Natural killer cell treated with Interleukin-12 subunit alpha and Interleukin-12 subunit beta and Interleukin-15 and Interleukin-18, amount 100 ng/mL, for 72 hours (primary cell): ENCODE measurements at places on chromosomes 7 and 10. TPM values are rescaled to one million over a fixed set of nuclear protein-coding genes. Genes with fewer than 3 reads are reported as not detected.

DNA sequence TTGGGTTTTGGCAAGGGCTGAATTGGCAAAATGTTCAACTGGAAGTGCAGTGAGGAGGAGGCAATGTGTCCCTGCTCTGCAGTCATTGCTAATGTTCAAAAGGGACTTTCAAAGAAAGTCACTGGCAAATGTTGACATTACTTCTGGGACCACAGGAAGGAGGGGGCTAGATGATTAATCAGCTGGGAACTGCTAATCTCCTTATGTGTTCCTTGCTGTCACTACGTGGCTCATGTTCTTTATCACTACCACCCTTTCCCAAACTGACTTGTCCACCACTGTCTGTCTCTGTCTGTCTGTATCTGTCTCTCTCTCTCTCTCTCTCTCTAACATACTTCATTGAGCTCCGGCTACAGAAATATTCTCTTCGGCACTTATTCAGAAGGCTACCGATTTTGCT, 86.9 kb upstream of the MTPN start:
- no peak for DNase-seq
- H3K27me3 ChIP-seq, result no peaks in the 10 kb centered on the region
- H3K36me3 ChIP-seq, result no peaks in the 10 kb centered on the region
- H3K27ac ChIP-seq, result no peak overlapping the region
- no peak overlapping the region for H3K4me3 ChIP-seq
- no peaks in the 10 kb centered on the region for H3K4me1 ChIP-seq

The UNC5B gene
- total RNA-seq, result 0.08 TPM

The RET gene
- not detected for total RNA-seq

The CALCR gene
- total RNA-seq, result not detected

DNA sequence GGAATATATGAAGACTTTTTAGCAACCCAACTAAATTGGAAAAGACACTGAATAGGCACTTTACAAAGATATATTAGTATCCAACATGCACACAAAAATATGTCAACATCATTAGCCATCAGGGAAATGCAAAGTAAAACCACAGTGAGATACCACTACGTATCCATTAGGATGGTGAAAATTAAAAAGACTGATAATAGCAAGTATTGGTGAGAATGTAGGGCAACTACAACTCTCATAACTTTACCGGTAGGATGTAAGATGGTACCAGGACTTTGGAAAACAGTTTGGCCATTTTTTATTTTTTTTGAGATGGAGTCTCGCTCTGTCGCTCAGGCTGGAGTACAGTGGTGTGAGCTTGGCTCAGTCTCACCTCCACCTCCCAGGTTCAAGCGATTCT, 13.7 kb upstream of the CCNY start:
- peaks cover 5% of the 10 kb centered on the region for H3K4me1 ChIP-seq
- no peak overlapping the region for H3K4me3 ChIP-seq
- no peak for DNase-seq
- peaks cover 5% of the 10 kb centered on the region for H3K36me3 ChIP-seq

- no peak for DNase-seq
- no peaks in the 10 kb centered on the region for H3K36me3 ChIP-seq
- H3K4me1 ChIP-seq, result peaks cover 41% of the 10 kb centered on the region
- H3K27me3 ChIP-seq, result no peaks in the 10 kb centered on the region
- H3K4me3 ChIP-seq, result no peak overlapping the region
- H3K27ac ChIP-seq, result no peak overlapping the region
Observed at GRCh38 chr10:125102246-125102645, 58.1 kb downstream of the CTBP2 start.

DNA sequence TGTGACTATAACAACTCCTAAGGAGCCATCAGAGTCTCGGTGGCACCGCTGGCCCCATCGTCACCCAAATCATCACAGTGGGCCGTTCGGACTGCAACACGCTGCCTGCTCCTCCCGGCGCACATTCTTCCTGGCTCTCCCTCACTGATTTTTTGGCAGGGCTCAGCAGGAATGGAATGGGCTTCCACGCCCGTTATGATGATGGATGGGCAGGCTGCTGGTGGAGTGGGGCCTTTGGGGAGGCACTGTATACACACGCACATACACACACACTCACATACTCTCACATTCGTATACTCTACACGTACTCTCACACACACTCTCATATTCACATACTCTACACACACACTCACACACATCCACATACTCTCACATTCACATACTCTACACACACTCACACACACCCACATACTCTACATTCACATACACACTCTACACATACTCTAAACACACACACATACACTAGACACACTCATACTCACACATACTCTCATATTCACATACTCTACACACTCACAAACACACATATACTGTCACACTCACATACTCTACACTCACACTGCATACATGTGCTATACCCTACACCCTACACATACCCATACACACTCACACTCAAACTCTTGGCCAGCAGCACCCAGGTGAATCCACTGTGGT, 99.8 kb downstream of the KCNMA1 start:
- H3K27ac ChIP-seq, result no peak overlapping the region
- no peak for DNase-seq
- H3K4me1 ChIP-seq, result no peaks in the 10 kb centered on the region
- peaks cover 10% of the 10 kb centered on the region for H3K27me3 ChIP-seq
- no peaks in the 10 kb centered on the region for H3K36me3 ChIP-seq
- no peak overlapping the region for H3K4me3 ChIP-seq

The MRC1 gene
- total RNA-seq, result not detected

The SEMA3A gene
- 5.0 TPM for total RNA-seq

The CCDC136 gene
- total RNA-seq, result 23.8 TPM

GRCh38 chr10:121981346-121981745, 6.3 kb upstream of the NSMCE4A start:
- no peak for DNase-seq
- H3K36me3 ChIP-seq, result peaks cover 14% of the 10 kb centered on the region
- no peak overlapping the region for H3K4me3 ChIP-seq
- H3K27me3 ChIP-seq, result peaks cover 11% of the 10 kb centered on the region
- H3K4me1 ChIP-seq, result no peaks in the 10 kb centered on the region
- H3K27ac ChIP-seq, result no peak overlapping the region

DNA sequence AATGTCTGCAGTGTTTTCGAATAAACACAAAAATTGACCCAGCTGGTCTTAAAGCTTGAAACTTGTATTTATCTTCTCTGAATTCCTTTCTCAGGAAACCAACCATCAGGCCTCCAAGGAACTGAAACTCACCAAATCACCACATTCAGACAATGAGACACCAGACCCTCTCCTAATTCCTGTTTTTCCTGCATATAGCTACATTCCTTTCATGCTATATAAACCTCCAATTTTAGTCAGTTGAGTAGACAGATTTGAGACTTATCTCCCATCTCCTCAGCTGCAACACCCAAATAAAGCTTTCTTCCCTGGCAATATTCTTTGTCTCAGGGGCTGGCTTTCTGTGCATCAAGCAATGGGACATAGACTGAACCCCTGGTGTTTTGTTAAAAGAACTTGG, 317.0 kb downstream of the CACNA2D1 start:
- H3K36me3 ChIP-seq, result no peaks in the 10 kb centered on the region
- H3K27ac ChIP-seq, result no peak overlapping the region
- no peaks in the 10 kb centered on the region for H3K4me1 ChIP-seq
- no peak overlapping the region for H3K4me3 ChIP-seq

DNA sequence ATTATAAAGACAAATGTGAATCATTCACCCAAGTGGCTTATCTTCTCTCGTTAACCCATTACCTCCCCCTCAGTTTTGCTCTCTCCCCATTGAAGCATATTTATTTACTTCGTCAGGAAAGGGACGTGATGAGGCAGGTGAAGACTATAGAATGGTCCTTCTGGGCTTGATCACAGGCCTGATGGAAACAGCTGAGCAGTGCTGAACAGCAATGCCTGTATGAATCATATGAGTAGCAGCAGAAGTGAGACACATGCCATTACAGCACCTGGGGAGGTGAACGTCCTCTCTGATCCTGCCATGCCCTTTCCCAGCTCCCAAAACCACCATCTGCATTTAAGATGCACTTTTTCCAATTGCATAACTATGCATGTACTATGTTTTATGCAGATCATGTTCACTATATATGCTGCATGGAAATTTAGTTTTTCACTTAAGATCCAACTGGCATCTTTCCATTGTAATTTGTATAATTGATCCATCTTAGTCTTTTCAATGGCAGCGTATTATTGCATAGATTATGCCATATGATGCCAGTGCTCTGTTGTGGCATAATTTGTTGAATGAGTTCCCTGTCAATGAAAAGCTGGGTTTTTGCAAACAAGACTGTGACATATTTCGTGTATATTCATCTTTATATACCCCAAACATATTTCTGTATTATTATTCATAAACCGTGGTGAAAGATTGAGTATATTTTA, 105.3 kb downstream of the CXCL12 start:
- H3K4me1 ChIP-seq, result no peaks in the 10 kb centered on the region
- no peak overlapping the region for H3K27ac ChIP-seq
- DNase-seq, result no peak
- peaks cover 6% of the 10 kb centered on the region for H3K27me3 ChIP-seq

The ECHDC3 gene
- total RNA-seq, result 1.3 TPM

The C10orf88 gene
- total RNA-seq, result 12.7 TPM

The FXYD4 gene
- not detected for total RNA-seq

The CALN1 gene
- total RNA-seq, result not detected

- H3K4me3 ChIP-seq, result no peak overlapping the region
- H3K27ac ChIP-seq, result no peak overlapping the region
- peaks cover 2% of the 10 kb centered on the region for H3K27me3 ChIP-seq
Observed at GRCh38 chr7:112050250-112050881, 155.8 kb downstream of the DOCK4 start.

The AMZ1 gene
- total RNA-seq, result not detected

The CHN2 gene
- 0.70 TPM for total RNA-seq
